CD4-positive, alpha-beta T cell (primary cell): ENCODE measurements at places on chromosomes 16 and 17.

DNA sequence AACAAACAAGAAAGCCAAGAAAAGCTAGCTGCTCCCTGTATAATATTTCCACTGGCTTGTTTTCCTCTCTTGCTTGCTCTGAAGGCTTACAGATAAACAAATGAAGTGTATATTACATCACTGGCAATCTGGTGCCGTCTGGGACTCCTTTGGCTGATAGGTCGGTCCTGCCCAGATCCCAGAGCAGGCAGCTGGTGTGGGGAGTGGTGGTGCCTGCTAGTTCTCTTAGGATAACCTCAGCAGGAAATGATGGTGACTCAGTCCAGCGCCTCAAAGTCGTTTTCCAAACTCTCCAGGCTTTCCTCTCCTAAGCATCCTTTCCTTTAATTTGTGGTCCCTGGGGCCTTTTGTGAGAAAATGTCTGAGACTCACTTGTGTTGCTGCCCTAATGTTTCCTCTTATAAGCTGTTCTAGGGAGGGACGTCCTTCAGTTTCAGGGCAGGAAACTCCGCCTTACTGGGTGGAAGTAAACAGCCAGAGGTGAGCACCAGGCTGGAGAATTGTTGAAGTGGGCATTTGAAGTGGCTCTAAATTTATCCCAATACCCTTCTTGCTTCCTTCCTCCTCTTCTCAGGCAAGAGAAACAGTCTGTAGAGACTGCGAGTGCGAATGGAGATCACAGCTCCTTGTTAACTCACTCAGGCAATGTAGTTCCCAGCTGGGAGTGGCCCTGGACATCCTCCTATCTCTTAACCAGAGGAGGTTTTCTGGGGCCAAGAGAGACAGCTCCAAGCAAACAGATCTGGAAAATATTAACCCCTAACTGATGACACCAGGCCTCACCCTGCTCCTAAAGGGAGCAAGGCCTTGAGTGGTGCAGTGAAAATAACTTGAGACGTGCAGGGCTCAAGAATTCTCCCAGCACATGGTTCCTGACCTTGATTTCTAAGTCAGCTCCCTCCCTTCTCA lies 34.9 kb downstream of the CD300LF start:
- no peak for DNase-seq

DNA sequence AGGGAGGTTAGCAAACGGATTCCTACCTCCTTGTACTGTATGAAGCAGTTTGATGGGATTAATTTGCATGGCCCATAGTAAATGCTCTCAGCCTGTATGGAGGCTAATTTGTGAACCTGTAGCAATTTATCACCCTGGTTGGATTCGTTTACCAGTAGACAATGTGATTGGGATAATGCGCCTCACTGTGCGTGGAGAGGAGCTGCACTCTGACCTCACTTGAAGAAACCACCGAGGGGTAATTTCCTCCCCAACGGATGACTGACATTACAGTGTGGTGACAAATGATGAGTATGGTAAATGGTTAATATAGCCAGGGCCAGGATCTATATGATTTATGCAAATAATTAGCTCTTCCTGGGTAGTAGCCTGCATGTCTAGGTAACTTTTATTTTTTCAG lies 479.1 kb upstream of the RBFOX1 start:
- no peak for DNase-seq

GRCh38 chr17:6392609-6393350 lies 42.1 kb downstream of the AIPL1 start:
- DNase-seq, result no peak

DNA sequence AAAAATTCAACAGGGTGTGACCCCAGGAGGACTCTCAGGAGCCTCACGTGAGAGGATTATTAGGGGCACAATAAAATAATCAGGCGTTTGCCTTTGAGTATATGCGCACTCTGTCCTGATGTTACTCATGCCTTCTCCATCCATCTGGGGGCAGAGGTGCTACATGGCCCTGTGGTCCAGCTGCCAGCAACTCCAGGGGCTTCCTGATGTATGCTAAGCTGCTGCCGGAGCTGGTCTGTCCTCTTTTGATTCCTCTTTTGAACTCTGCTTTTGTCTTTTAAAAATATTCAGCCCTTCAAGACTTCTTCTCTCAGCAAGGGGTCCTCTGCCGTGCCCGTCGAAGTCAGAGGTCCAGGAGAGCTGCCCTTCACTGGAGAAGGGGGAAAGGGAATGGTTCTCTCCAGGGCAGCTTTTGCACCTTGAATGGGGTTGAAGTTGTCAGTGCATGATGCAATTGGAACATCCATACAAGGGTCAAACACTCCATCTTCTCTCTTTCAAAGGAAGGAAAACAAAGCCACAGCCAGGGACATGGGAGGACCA lies 431.4 kb downstream of the SHISA9 start:
- no peak for DNase-seq

GRCh38 chr16:11094075-11094856 lies 149.9 kb downstream of the CLEC16A start:
- no peak for DNase-seq

- DNase-seq, result no peak
Observed at GRCh38 chr16:22641131-22641628, 130.5 kb downstream of the NPIPB5 start.

- DNase-seq, result no peak
Observed at GRCh38 chr17:20216154-20216815, 207.1 kb downstream of the SPECC1 start.

DNA sequence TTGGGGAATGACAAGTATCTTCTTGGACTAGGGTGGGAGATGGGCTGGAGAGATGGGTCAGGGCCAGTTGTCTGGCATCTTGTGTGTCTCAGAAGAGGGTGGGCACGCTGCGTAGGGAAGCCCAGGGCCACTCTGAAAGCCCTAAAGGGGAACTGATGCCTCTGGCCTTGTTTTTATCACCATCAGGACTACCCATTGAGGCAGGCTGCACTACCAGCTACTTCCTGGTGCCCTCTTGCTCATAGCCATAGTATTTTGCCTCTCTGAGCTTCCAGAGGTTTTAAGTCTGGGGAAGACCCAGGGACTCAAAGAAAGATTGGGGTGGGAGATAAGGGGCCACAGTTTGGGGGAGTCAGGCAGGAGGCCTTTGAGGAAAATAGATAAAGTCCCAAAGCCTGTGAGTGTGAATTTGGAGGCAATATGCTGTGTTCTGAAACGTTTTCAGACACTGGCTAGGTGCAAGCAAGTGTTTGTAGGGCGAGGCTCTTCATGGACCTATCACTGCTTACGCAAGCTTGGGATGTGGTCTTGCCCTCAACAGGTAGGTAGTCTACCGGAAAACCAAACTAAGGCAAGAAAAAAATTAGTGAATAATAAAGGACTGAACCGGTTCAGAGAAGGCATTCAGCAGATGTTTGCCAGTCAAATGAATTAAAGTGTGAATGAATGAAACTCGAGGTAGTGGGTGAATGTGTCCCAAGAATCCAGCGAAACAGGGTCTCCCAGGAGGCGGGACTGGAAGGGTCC lies 688 bp upstream of the ITGB3 start:
- no peak for DNase-seq

DNA sequence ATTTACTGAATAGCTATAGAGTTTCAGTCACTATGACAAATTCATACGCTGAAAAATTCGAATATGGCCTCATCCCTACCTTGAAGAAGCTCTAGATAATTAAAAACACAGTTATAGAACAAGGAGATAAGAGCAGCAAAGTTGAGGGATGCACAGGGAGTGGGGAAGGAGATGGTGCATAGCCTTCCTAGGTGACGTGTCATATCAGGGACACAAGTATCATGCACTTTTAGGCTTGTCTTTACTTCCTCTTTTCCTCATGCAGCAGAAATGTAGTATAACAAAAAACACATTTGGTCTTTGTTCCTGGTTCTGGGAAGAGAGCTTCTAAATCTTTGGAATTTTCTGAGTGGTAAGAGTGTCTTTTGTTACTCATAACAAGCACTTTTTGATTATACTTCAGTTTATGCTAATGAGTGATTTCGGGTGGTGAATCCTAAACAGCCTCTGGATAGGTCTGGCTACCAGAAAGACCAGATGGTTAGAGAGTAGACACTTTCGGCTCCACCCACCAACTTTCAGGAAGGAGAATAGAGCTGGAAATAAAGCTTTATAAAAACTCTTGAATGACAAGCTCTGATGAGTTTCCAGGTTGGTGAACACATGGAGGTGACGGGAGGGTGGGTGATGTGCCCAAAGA lies 341.4 kb downstream of the UTP18 start:
- no peak for DNase-seq

- DNase-seq, result no peak
Observed at GRCh38 chr17:48728232-48729231, at the start of gene HOXB13. TSS of gene HOXB13 (minus strand) at chr17:48728750. CDS start at chr17:48728593, 157 bp downstream.

DNA sequence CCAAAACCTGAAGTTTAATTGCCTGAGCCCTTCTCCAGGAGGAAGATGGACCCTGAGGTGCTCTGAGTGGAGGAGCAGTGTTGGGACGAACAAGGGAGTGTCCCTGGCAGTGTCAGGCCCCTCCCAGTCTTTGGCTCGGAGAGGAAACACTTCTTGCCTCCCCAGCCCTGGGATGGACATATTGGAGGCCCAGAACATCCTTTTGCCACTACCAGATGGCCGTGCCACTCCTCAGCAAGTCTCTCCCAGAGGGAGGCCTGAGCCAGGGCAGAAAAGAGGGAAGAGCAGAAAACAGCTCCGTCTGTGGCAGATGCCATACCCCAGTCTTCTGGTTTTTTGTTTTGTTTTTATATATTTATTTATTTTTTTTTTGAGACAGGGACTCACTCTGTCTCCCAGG lies 91.5 kb upstream of the CRHR1 start:
- no peak for DNase-seq

DNA sequence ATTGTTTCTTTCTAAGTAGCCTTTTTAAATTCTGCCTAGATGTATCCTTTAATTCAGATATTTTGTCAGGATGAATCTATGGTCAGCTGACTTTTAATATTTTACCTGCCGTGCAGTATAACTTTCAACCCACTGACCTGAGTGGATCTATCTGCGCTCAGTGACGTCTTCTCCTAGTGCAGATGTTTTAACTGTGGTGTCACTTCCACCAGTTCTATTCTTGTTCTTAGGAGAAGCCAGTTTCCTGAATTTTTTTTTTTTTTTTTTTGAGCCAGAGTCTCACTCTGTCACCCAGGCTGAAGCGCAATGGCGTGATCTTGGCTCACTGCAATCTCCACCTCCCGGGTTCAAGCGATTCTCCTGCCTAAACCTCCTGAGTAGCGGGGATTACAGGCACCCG lies 5.0 kb upstream of the TM4SF5 start:
- DNase-seq, result no peak

DNA sequence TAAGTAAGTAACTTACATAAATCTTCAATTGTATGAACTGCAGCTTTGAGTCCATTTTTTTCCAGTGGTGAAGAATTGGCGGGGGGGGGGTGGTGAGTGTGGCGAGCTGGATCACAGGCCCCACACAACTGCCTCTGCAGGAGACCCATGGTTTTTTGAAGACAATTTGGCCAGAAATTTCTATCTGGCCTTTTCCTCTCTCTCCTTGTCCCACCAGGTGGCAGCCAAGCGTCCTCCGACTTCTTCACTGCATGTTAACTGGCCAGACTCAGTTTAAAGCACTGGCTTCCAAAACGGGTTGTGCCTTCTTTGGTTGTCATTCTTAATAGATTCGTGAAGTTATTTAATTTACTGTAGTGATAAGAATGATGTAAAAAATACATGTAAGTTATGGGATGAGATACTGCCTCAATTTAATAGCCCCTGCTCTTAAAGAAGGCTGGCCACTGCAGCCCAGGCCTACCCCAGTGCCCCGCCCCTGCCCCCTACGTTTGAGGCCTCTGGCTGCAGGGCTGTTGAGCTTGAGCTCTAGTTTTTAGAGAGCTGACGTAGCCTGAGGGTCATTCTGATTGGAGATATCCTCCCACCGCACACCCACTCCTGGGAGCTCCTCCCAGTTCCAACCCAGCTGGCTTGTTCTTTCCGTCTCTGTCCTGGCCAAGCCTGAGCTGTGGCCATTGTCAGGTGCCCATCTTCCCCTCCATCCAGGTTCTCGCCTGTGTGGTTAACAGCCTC lies 36.4 kb downstream of the AKAP1 start:
- no peak for DNase-seq

DNA sequence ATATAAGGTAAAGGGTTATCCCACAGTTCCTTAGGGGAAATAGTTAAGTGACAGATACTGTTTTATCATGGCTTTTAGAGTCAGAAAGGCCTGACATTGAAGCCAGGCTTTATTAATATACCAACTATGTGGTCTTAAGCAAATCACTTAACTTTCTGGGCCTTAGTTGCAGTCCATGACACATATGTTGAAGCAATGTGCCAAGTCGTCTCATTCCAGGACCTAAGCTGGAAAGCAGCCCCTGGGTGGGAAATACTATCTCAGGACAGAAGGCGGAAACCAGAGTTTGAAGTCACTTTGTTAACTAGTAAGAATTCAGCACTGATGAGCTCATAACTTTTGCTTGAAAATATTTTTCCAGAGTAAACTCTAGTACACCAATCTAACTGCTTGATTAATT lies 80.0 kb downstream of the USP32 start:
- DNase-seq, result no peak

DNA sequence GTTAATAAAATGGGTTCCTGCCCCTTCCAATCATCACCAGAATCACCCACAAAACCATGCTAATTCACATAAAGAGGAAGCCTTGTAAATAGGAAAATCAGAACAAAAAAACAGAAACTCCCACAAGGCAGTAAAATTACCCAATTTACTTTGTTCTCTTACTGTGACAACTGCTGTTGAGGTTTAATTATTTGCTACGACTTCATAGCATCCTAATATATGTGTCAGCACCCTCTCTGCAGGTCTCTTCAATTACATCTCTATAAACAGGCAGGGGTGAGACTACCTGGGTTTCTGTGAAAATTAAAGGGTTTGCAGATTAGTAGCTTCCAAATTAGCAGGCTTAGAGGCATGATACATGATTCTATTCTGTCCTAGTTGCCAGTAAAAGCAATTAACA lies 2.7 kb downstream of the WDR59 start:
- DNase-seq, result no peak
